ENCODE measurements at places on chromosomes 1 and 21. TPM values are rescaled to one million over a fixed set of nuclear protein-coding genes. Genes with fewer than 3 reads are reported as not detected.

The S100A7 gene
- total RNA-seq: not detected

The ST6GALNAC3 gene
- not detected for total RNA-seq

The CEP170 gene
- 347 TPM for total RNA-seq

The KCND3 gene
- 0.22 TPM for total RNA-seq

The LDLRAP1 gene
- total RNA-seq: 18.8 TPM

The MIS18A gene
- total RNA-seq: 2.4 TPM

The NUP210L gene
- total RNA-seq: under 0.01 TPM

The CFAP107 gene
- not detected for total RNA-seq

The FCGR1A gene
- not detected for total RNA-seq

The SAMSN1 gene
- not detected for total RNA-seq

The MRPS21 gene
- 25.1 TPM for total RNA-seq

The NVL gene
- 21.7 TPM for total RNA-seq

The NOC2L gene
- 162 TPM for total RNA-seq

The IQGAP3 gene
- total RNA-seq: 62.7 TPM

The MAP10 gene
- 2.4 TPM for total RNA-seq

The RAB25 gene
- not detected for total RNA-seq

The LCE1D gene
- not detected for total RNA-seq

The ASCL5 gene
- not detected for total RNA-seq

Data from placental pericyte (primary cell).